ENCODE measurements at places on chromosomes 6 and 20. TPM values are rescaled to one million over a fixed set of nuclear protein-coding genes. Genes with fewer than 3 reads are reported as not detected.

Gene HLA-DOA
- 5.6 TPM for total RNA-seq

Gene PSORS1C2
- total RNA-seq: not detected

Gene SLC13A3
- total RNA-seq: 5.0 TPM

Gene KIF25
- total RNA-seq: not detected

Gene PEX7
- total RNA-seq: 6.9 TPM

Gene DDR1
- total RNA-seq: 163 TPM

Gene TBX18
- total RNA-seq: 1.3 TPM

Gene IRAK1BP1
- total RNA-seq: 10.7 TPM

Gene TSPO2
- total RNA-seq: not detected

Gene CCR6
- total RNA-seq: not detected

Gene CRISP3
- not detected for total RNA-seq

DNA sequence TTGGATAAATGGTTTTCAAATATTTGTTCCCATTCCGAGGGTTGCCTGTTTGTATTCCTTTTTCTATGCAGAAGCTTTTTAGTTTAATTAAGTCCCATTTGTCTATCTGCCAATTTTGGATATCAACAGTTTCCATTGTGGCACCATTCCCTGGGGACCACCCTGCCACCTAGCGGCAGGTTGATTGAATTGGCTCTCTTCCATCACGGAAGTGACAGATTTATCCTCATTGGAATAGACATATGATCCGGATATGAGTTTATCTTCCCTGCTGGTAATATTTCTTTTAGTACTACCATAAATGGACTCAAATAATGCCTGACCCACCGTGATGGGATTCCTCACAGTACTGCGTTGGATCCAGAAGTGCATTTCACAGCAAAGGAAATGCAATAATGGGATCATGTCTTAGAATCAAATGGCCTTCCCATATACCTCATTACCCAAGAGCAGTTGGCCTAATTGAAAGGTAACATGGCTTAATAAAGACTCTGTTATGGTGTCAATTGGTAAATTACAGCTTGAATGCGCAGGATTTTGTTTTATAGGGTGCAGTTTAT, 327.0 kb downstream of the BMP2 start:
- H3K36me3 ChIP-seq: no peaks in the 10 kb centered on the region
- no peak overlapping the region for H3K27ac ChIP-seq
- DNase-seq: no peak
- H3K4me3 ChIP-seq: no peak overlapping the region

DNA sequence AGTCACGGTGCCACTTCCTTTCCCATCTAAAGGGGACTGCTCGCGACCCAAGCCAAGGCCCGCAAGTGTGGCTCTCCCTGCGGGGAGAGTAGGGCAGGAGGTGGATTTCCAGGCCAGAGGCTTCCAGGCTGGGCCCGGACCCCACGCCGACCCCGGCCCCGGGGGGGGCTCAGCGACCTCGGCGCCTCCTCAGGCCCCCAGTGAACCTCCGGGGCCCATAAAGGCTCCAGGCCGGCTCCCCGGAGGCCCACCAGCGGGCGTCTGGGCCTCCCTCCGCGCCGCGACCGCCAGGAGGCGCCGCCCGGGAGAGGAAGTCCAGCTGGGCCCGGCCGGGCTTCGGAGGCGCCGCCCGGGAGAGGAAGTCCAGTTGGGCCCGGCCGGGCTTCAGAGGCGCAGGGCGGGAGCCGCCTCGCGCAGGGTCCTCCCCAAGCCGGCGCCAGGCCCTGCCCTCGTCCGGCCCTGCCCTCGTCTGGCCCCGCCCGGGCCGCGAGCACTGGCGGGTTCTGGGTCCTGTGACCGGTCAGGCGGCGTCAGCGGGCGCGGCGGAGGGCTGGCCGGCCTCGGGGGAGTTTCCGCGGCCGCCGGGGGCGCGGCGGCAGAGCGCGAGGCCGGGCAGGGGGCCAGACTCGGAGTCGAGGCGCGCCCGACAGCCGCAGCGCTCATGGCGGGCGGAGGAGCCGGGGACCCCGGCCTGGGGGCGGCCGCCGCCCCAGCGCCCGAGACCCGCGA, at the start of gene RAB32:
Gene RAB32 (plus strand): TSS at position 623 of the 729 bp plus-strand sequence. CDS start 39 bp downstream, at position 662.
- peak; percentile 85 for DNase-seq
- peak within 1 kb of the TSS; percentile 99 for H3K27ac ChIP-seq
- no peaks in the 10 kb centered on the region for H3K27me3 ChIP-seq
- no peaks in the 10 kb centered on the region for H3K36me3 ChIP-seq
- H3K4me3 ChIP-seq: peak within 1 kb of the TSS; percentile 97

DNA sequence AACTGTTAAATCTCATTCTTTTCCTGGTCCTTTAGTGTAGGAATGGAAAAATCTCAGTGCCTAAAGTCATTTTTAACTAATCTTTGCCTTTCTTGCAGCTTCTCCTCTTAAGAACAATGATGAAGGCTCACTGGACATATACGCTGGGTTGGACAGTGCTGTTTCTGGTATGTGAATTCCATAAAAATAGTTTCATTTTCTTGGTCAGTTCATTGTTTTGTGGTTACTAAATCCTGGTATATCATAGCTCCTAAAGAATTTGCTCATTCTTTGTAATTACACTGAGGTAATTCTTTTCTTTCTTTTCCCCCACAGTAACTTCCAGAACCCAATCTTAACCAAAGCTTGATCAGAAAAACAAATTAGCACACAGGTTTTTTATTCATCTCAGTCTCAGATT, 23.4 kb downstream of the CASP8AP2 start:
- no peak for DNase-seq
- H3K27ac ChIP-seq: no peak overlapping the region
- no peaks in the 10 kb centered on the region for H3K27me3 ChIP-seq
- no peak overlapping the region for H3K4me3 ChIP-seq
- no peaks in the 10 kb centered on the region for H3K4me1 ChIP-seq
- peaks cover 21% of the 10 kb centered on the region for H3K36me3 ChIP-seq

GRCh38 chr6:147260091-147260490, 55.9 kb downstream of the STXBP5 start:
- no peak overlapping the region for H3K4me3 ChIP-seq
- no peaks in the 10 kb centered on the region for H3K27me3 ChIP-seq
- H3K27ac ChIP-seq: no peak overlapping the region
- H3K36me3 ChIP-seq: peaks cover 11% of the 10 kb centered on the region

- H3K36me3 ChIP-seq: no peaks in the 10 kb centered on the region
- H3K4me3 ChIP-seq: no peak overlapping the region
- no peaks in the 10 kb centered on the region for H3K27me3 ChIP-seq
- DNase-seq: no peak
- peaks cover 6% of the 10 kb centered on the region for H3K4me1 ChIP-seq
Observed at GRCh38 chr6:129598244-129599187, 111.5 kb downstream of the ARHGAP18 start.

GRCh38 chr6:122806291-122806690, 17.2 kb downstream of the SMPDL3A start:
- H3K36me3 ChIP-seq: peaks cover 6% of the 10 kb centered on the region
- no peaks in the 10 kb centered on the region for H3K27me3 ChIP-seq
- no peak overlapping the region for H3K4me3 ChIP-seq
- no peak for DNase-seq
- H3K27ac ChIP-seq: no peak overlapping the region

DNA sequence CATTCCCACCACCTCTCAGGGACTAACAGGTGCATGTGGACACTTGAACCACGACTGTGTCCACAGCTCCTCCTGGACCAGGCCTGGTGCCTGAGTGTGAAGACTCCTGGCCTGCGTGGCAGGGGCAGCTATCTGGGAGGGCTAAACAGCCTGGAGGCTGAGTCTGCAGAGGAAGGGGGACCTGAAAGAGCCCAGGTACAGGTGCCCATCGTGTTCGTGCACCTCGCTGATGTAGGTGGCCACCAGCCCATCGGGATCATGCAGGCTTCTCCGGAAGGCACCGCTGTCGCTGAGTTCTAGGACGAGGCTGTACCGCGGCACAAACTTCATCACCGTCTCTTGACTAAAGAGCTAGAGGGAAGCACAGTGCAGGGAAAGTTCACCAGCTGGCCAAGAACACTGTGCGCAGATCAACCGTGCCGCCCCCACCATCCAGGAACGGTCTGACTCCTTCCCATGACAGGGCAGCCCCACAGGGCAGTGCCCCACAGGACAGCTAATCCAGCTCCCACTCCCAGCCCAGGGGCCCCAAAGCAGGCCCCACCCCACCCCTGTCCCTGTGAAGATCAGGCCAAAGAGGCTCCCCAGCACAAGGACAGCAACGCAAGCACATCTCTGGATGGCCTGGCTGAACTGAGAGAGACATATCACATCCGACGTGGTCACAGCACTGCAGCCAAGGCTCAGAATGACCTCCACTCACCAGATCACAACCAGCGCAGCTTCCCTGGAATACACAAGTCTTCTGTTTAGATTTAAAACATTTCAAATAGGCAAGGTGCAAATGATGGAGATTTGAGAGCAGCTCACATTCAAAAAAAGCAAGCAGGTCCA, 14.8 kb downstream of the CST7 start:
- H3K36me3 ChIP-seq: peaks cover 16% of the 10 kb centered on the region
- H3K27me3 ChIP-seq: no peaks in the 10 kb centered on the region
- H3K4me3 ChIP-seq: no peak overlapping the region
- DNase-seq: no peak
- H3K4me1 ChIP-seq: peaks cover 2% of the 10 kb centered on the region
- H3K27ac ChIP-seq: no peak overlapping the region

- H3K4me3 ChIP-seq: no peak overlapping the region
- H3K4me1 ChIP-seq: no peaks in the 10 kb centered on the region
- H3K27me3 ChIP-seq: peaks cover 13% of the 10 kb centered on the region
- no peaks in the 10 kb centered on the region for H3K36me3 ChIP-seq
Observed at GRCh38 chr20:57628047-57628961, 8.1 kb upstream of the ZBP1 start.

GRCh38 chr6:27879837-27880236, 32.4 kb downstream of the OR2B2 start:
- no peak for DNase-seq
- no peaks in the 10 kb centered on the region for H3K27me3 ChIP-seq
- H3K4me3 ChIP-seq: no peak overlapping the region
- no peaks in the 10 kb centered on the region for H3K36me3 ChIP-seq

- no peaks in the 10 kb centered on the region for H3K27me3 ChIP-seq
- H3K36me3 ChIP-seq: no peaks in the 10 kb centered on the region
- no peak overlapping the region for H3K4me3 ChIP-seq
Observed at GRCh38 chr6:48961781-48962415, 501.2 kb downstream of the MMUT start.

GRCh38 chr6:44503471-44503870, 116.0 kb downstream of the CDC5L start:
- H3K4me1 ChIP-seq: no peaks in the 10 kb centered on the region
- peaks cover 5% of the 10 kb centered on the region for H3K27me3 ChIP-seq
- DNase-seq: no peak
- no peak overlapping the region for H3K4me3 ChIP-seq
- no peaks in the 10 kb centered on the region for H3K36me3 ChIP-seq

- no peak overlapping the region for H3K4me3 ChIP-seq
- H3K4me1 ChIP-seq: peaks cover 16% of the 10 kb centered on the region
- no peaks in the 10 kb centered on the region for H3K27me3 ChIP-seq
Observed at GRCh38 chr20:47115694-47116093, 221.1 kb downstream of the EYA2 start.

DNA sequence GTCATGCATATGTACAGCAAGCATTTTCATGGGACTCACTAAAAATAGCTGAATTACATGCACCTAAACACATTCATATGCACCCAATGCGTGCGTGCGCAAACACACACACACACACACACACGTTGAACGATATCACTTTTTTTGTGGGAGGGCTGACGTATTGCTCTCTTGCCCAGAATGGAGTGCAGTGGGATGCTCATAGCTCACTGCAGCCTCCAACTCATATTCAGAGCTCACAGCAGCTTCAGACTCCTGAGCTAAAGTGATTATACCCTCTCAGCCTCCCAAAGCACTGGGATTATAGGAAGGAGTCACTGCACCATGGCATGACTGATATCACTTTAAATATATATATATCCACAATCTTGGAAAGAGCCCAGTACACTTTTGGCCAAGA, 620.4 kb upstream of the MANEA start:
- no peaks in the 10 kb centered on the region for H3K27me3 ChIP-seq
- H3K4me1 ChIP-seq: no peaks in the 10 kb centered on the region
- H3K4me3 ChIP-seq: no peak overlapping the region
- H3K36me3 ChIP-seq: no peaks in the 10 kb centered on the region
- DNase-seq: no peak

GRCh38 chr20:40468759-40469158, 220.3 kb downstream of the MAFB start:
- no peak for DNase-seq
- H3K36me3 ChIP-seq: no peaks in the 10 kb centered on the region
- H3K4me3 ChIP-seq: no peak overlapping the region
- H3K4me1 ChIP-seq: no peaks in the 10 kb centered on the region
- H3K27me3 ChIP-seq: peaks cover 6% of the 10 kb centered on the region
- H3K27ac ChIP-seq: no peak overlapping the region

GRCh38 chr20:24721891-24722568, 227.0 kb upstream of the CST7 start:
- H3K4me1 ChIP-seq: peaks cover 18% of the 10 kb centered on the region
- H3K4me3 ChIP-seq: no peak overlapping the region
- DNase-seq: no peak
- no peaks in the 10 kb centered on the region for H3K36me3 ChIP-seq
- H3K27me3 ChIP-seq: peaks cover 11% of the 10 kb centered on the region

DNA sequence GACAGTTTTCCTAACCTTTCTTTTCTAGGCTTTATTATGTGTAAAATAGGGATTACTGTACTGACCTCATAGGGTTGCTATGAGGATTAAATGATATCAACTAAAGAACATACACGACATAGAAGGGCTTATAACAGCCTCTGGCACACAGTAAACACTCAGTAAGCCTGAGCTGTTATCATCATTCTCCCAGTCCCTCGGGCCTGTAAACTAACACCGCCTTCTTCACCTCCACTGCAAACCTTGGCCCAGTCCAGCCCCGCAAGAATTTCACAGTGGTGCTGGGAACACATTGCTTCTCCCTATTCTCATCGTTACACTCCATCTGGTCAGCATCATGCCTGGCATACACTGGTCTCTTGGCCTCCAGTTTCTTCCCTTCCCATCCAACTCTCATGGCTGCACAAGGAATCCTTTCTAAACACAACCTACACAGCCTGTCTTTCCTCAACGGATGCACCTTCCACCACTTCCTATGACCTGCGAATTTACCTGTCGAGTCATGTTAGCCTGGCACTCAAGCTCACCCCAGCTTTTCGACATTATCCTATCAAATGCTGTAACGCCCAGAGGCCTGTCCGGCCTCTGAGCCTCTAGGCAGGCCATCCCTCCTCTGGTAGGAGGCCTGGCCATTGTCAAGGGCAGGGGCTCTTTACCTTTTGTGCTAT, 92.1 kb downstream of the FYN start:
- H3K4me3 ChIP-seq: no peak overlapping the region
- H3K27me3 ChIP-seq: no peaks in the 10 kb centered on the region
- H3K4me1 ChIP-seq: peaks cover 13% of the 10 kb centered on the region
- peaks cover 13% of the 10 kb centered on the region for H3K36me3 ChIP-seq

Measured in progenitor cell of endocrine pancreas (in vitro differentiated cells).